ENCODE measurements at places on chromosomes 7 and 10. TPM values are rescaled to one million over a fixed set of nuclear protein-coding genes. Genes with fewer than 3 reads are reported as not detected.
A peak's percentile ranks its signal among the peaks of the same experiment; 100 is the strongest.

ADAMTS14 gene
- total RNA-seq = 1.1 TPM

SEMA3C gene
- total RNA-seq = 213 TPM

SMKR1 gene
- total RNA-seq = not detected

GPER1 gene
- 5.6 TPM for total RNA-seq

BTBD16 gene
- not detected for total RNA-seq

UCMA gene
- not detected for total RNA-seq

TRUB1 gene
- 11.3 TPM for total RNA-seq

ATP6V0A4 gene
- total RNA-seq = not detected

ANKRD7 gene
- total RNA-seq = 0.71 TPM

C10orf105 gene
- not detected for total RNA-seq

ELFN1 gene
- 0.33 TPM for total RNA-seq

DNA sequence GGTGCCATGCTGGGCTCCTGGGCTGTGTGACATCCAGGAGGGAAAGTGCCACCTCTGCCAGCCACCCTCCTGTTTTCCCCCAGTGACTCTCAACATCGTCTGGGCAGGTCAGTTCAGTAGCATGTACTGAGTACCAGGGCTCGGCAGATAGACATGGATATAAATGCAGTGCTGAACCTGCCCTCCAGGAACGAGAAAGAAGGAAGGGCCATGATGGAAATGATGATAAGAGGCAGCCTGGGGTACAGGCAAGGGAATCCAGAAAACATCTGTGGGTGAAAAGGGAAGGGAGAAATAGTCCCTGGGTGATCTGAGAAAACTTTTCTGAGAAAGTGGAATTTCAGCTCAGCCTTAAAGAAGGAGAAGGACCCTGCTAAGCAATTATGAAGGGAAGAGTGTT, 12.1 kb downstream of the CNNM1 start:
- H3K4me3 ChIP-seq = no peak overlapping the region
- H3K4me1 ChIP-seq = no peaks in the 10 kb centered on the region
- DNase-seq = no peak
- no peaks in the 10 kb centered on the region for H3K27me3 ChIP-seq

GRCh38 chr10:13019280-13019679, 17.8 kb upstream of the CCDC3 start:
- H3K36me3 ChIP-seq = no peaks in the 10 kb centered on the region
- H3K4me3 ChIP-seq = no peak overlapping the region

- peak; percentile 69 for DNase-seq
- no peaks in the 10 kb centered on the region for H3K36me3 ChIP-seq
- no peak overlapping the region for H3K27ac ChIP-seq
- H3K4me3 ChIP-seq = no peak overlapping the region
These were observed 163.8 kb downstream of the ELMO1 start for GRCh38 chr7:37284805-37285231.

- no peak for DNase-seq
- H3K27ac ChIP-seq = peak overlapping the region; percentile 68
- H3K4me1 ChIP-seq = no peaks in the 10 kb centered on the region
- peaks cover 24% of the 10 kb centered on the region for H3K36me3 ChIP-seq
- no peak overlapping the region for H3K4me3 ChIP-seq
These were observed 3.6 kb downstream of the SEC23IP start for GRCh38 chr10:119896061-119896655.

DNA sequence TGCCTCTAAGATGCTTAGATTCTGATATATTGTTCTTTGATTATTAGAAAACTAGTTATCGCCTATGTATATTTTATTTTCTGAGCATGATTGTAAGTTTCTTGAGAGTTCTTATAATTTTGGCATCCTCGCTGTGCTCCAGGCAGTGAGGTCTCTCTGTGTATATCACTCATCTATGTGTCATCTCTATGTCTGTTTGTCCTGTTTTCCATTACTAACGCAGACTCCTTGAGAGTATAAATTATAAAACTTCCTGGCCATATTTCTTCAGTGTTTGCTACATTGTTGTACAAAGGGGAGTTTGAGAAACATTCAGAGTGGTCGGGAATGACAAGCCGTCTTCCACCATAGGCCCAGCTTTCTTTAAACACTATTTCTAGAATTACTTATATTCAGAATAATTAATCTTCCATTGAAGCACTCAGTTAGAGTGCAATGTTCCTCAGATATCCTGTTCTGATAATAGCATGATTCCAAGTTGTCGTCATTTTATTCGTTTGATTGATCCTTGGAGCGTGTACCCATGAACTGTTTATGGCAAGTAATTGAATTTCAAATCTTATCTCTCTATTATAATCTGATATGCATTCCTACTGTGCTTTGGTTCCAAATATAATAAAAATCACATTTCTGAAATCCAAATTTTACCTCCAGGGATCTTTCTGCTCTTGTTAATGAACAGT, 206.6 kb downstream of the BAMBI start:
- H3K27ac ChIP-seq = no peak overlapping the region
- no peaks in the 10 kb centered on the region for H3K4me1 ChIP-seq
- no peaks in the 10 kb centered on the region for H3K27me3 ChIP-seq
- H3K4me3 ChIP-seq = no peak overlapping the region

GRCh38 chr10:72009425-72010081, 45.4 kb downstream of the CHST3 start:
- no peaks in the 10 kb centered on the region for H3K27me3 ChIP-seq
- H3K36me3 ChIP-seq = peaks cover 6% of the 10 kb centered on the region
- H3K4me1 ChIP-seq = peaks cover 65% of the 10 kb centered on the region
- no peak overlapping the region for H3K4me3 ChIP-seq
- peak; percentile 100 for DNase-seq
- peak overlapping the region; percentile 96 for H3K27ac ChIP-seq

DNA sequence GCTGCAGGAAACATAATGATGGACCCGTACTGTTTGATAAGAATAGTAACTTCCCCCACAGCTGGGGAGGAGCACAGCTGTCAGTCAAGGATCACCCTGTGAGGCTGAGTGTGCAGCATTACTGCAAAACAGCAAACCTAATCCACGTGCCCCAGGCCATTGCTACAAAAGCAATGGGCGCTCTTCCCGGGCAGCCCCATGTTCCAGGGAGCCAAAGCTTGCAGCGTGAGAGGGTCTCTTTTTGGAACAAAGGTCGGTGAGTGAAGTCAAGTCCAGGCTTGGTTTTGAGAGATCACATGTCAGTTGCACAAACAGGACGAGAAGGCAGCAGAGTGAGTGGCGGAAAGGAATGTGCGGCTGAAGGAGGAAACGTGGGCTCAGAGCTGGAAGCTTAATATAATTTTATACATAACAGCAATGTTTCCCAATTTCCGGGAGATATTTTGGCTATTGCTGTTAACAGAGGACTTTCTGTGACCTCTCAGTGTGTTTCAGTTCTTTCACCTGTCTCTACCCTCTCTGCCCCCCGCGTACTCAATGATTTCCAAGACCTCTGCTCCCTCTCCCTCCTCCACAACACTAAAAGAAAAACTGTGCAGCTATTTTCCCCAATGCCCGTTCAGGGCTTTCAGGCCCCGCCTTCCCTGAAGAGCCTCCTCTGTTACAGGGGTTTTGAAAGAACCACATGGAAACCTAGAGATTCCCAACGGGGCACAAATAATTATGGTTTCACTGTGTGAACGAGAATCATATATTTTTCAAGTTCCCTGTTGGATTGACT, 128.9 kb downstream of the MTPAP start:
- no peaks in the 10 kb centered on the region for H3K4me1 ChIP-seq
- H3K36me3 ChIP-seq = no peaks in the 10 kb centered on the region
- H3K27me3 ChIP-seq = no peaks in the 10 kb centered on the region
- no peak overlapping the region for H3K4me3 ChIP-seq
- H3K27ac ChIP-seq = no peak overlapping the region

GRCh38 chr10:6950133-6950532, 370.1 kb upstream of the PRKCQ start:
- no peak overlapping the region for H3K27ac ChIP-seq
- H3K4me1 ChIP-seq = peaks cover 11% of the 10 kb centered on the region
- H3K36me3 ChIP-seq = no peaks in the 10 kb centered on the region
- H3K27me3 ChIP-seq = no peaks in the 10 kb centered on the region
- DNase-seq = no peak

GRCh38 chr10:110501142-110501937, 3.6 kb downstream of the DUSP5 start:
- no peaks in the 10 kb centered on the region for H3K27me3 ChIP-seq
- H3K4me1 ChIP-seq = no peaks in the 10 kb centered on the region
- H3K27ac ChIP-seq = peak overlapping the region; percentile 97

DNA sequence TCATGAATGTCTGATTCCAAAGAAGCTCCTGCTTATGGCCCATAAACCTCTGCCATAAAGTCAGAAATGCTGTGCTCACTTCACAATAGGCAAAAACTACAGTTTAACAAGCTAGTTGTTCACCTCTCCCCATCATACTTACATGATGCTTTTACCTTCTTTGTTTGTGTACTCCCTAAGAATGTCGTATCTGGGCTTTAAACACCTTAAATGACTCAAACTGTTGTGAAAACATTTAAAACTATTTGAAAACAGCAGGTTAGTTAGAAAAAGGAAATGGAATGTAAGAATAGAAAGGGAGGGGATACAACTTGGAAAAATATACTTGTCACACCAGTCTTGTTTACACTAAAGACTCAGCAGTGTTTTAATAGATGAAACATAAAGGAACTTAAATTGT, 128.2 kb upstream of the AGR3 start:
- H3K4me3 ChIP-seq = no peak overlapping the region
- no peaks in the 10 kb centered on the region for H3K27me3 ChIP-seq

DNA sequence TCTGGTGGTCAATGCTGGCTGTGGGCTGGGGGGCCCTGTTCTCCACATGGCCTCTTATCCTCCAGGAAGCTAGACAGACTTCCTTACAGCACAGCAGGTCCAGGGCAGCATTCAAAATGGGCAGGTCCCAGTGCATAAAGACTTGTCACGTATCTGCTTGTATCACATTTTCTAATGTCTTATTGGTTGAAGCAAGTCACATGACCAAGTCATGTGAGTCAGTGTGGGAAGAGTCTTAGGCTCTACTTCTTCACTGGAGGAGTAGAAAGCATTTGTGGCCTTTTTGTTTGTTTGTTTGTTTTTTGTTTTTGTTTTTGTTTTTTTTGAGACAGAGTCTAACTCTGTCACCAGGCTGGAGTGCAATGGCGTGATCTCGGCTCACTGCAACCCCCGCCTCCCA, 104.7 kb downstream of the COL13A1 start:
- no peaks in the 10 kb centered on the region for H3K27me3 ChIP-seq
- no peak overlapping the region for H3K27ac ChIP-seq
- no peak for DNase-seq
- no peak overlapping the region for H3K4me3 ChIP-seq
- peaks cover 5% of the 10 kb centered on the region for H3K4me1 ChIP-seq
- no peaks in the 10 kb centered on the region for H3K36me3 ChIP-seq

DNA sequence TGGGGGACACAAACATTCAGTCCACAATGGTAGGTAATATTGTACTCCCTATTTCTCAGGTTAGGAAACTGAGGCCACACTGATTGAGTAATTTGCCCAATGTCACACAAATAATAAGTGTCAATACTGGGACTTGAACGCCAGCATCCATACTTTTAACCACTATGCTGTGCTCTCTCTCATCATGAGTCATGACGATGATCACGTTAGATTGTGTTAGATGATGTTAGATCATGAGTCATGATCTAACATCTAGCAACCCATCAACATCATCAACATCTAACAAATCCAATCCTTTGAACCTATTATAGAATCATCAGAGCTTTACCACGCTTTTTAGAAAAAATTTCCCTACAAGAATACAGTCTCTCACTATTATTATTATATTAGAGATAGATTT, 28.1 kb upstream of the HERPUD2 start:
- no peak overlapping the region for H3K27ac ChIP-seq
- peaks cover 28% of the 10 kb centered on the region for H3K4me1 ChIP-seq
- H3K27me3 ChIP-seq = no peaks in the 10 kb centered on the region
- DNase-seq = no peak
- H3K36me3 ChIP-seq = no peaks in the 10 kb centered on the region

DNA sequence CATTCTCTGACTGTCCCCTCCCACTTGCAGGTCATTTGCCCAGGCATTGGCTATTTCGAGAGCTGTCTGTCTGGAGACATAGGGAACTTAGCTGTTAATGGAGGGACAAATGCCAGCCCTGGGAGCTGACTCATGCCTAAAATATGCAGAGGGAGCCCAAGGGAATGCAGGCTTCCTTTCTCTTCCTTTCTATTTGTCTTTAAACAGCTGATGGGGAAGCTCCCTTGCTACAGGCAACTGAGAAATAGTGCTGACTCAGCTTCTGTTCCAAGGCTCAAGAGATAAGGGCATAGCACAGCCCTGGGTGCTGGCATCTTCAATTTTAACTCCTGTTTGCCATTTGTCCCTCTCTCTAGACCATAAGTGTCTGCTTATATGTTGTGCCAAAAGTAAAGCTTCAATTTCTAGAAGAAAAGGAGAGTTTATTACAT, 82.7 kb upstream of the C1GALT1 start:
- no peak overlapping the region for H3K27ac ChIP-seq
- H3K4me1 ChIP-seq = peaks cover 7% of the 10 kb centered on the region
- no peaks in the 10 kb centered on the region for H3K27me3 ChIP-seq
- no peaks in the 10 kb centered on the region for H3K36me3 ChIP-seq
- peak; percentile 79 for DNase-seq

- H3K27ac ChIP-seq = no peak overlapping the region
- H3K4me1 ChIP-seq = no peaks in the 10 kb centered on the region
These were observed 35.3 kb upstream of the STARD3NL start for GRCh38 chr7:38142736-38143135.

- no peak for DNase-seq
- no peak overlapping the region for H3K4me3 ChIP-seq
- no peak overlapping the region for H3K27ac ChIP-seq
- no peaks in the 10 kb centered on the region for H3K36me3 ChIP-seq
- no peaks in the 10 kb centered on the region for H3K4me1 ChIP-seq
These were observed 18.8 kb upstream of the ARHGAP22 start for GRCh38 chr10:48623607-48624132.

DNA sequence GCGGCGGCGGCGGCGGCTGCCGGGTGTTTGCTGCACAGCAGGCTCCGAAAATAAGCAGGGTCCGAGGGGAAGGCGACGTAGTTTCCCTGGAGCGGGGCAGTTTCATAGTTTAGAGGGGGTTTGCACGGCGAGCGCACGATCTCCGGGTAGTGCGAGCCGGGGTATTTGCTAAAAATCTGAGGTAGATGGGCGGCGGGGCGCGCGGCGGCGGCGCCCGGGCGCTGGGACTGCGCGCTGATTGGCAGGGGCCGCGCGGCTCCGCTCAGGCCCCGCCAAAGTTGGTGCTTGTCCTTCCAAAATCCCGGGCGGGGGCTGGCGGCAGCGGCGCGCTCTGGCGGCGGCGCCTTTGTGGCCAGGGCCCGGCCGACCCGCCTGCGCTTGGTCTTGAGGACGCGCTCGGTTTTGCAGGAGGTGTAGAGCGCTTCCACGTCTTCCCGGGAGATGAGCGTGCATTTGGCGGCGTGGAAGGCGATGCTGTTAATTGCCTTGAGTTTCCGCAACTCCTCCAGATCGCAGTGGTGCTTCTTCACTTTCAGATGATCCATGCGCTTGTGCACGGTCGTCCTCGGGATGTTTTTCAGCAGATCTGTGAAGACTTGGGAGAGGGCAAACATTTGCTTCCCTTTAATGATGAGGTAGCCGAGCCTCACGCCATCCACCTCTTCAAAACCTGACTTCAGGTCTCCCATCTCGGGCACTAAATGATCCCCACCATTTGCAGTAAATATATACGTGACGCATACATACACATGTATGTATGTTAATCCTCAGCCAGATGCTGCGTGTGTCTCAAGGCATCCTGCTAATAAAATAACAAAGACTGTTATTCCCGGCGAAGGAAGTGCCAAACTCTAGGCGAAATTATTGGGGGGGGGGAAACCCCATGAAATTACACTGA, 8.1 kb downstream of the SKIDA1 start:
- peak; percentile 83 for DNase-seq
- peaks cover 6% of the 10 kb centered on the region for H3K27me3 ChIP-seq
- H3K4me3 ChIP-seq = peak overlapping the region; percentile 64
- H3K27ac ChIP-seq = peak overlapping the region; percentile 99

- H3K36me3 ChIP-seq = no peaks in the 10 kb centered on the region
- H3K27ac ChIP-seq = no peak overlapping the region
- no peak for DNase-seq
These were observed 477.0 kb upstream of the GALNT17 start for GRCh38 chr7:70654979-70655378.

Data from sigmoid colon (tissue), 7 donors.